ENCODE measurements at places on chromosomes 2 and 18.

DNA sequence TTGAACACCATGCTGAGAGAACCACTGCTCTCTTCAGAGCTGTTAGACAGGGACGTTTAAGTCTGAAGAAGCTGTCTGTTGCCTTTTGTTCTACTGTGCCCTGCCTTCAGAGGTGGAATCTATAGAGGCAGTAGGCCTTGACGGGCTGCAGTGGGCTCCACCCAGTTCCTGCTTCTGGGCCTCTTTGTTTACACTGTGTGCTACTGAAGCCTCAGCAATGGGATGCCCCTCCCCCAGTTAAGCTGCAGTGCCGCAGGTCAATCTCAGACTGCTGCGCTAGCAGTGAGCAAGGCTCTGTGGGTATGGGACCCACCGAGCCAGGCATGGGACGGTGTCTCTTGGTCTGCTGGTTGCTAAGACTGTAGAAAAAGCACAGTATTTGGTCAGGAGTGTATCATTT, 162.3 kb upstream of the NXPH2 start:
- DNase-seq: no peak

- no peak for DNase-seq
Measured at GRCh38 chr2:99701503-99701902, 211.7 kb upstream of the REV1 start.

DNA sequence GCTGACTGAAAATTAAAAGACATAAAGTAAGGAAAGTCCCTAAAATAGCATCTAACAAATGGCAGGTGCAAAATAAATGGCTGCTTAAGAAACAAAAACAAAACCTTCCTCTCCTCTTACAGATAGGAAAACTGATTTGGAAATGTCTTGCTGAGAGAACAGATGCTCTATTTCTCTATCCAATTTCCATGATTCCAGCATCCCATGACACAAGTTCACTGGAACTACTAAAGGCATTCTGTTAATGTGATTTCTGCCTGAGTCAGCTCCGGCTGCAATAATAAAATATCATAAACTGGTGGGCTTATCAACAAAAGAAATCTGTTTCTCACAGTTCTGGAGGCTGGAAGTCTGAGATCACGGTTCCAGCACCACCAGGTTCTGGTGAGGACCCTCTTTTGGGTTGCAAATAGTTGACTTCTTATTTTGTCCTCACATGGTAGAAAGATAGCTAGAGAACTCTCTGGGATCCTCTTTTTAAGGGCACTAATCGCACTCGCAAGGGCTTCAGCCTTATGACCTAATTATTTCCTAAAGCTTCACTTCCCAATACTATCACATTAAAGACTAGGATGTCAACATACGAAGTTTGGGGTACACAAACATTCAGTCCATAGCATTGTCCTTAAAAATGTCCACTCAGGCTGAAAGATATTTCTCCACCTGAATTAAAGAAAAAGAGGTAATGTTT, 78.2 kb upstream of the GALNT3 start:
- no peak for DNase-seq

DNA sequence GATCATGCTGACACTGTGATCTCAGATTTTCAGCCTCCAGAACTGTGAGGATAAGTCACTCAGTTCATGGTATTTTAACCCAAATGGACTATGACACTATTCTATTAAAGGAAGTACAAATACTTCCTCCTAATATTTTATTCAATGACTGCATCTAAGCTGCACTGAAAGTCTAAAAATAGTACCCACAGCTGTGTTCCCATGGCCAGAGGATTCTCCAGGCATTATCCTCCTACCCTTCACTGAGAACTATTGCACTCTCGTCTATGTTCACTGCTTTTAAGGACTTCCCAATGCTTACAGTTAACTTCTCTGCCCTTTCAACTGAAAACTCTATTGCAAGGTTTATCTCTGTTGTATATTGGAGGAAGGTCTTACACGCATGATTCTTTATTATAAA, 15.2 kb downstream of the LRATD1 start:
- DNase-seq: no peak

DNA sequence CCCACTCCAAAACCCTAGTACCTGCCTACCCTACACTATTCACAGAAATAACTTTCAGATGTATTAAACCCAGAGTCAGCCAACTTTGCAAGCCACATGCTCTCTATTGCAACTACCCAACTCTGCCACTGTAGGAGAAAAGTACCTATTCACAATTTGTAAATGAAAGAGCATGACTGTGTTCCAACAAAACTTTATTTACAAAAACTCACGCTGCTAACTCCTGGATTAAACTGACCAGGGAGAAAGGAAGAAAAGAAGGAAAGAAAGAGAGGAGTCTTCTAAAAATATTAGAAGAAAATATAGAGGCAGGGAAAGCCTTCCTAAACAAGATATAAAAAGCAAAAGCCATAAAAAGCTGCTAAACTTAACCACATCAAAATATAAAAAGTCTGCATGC, 24.6 kb downstream of the SLC1A4 start:
- no peak for DNase-seq

DNA sequence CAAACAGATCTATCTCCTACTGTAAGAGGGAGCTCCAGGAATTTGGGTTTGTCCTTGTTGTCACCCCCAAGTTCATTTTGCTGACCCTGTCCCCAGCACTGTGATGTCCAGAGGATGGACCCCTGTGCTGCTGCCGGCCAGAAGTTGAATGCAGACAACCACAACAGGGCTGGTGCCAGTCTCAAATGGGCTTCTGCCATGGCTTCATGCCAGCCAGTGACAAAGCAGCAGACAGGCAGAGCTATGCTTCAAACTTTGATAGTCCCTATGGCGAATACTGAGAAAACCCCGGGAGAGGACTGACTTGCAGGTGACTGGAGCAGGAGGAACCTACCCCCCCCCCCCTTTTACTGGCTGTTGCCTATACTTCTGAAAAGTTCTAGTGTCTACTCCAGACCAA, 3.2 kb downstream of the SMAD7 start:
- no peak for DNase-seq

DNA sequence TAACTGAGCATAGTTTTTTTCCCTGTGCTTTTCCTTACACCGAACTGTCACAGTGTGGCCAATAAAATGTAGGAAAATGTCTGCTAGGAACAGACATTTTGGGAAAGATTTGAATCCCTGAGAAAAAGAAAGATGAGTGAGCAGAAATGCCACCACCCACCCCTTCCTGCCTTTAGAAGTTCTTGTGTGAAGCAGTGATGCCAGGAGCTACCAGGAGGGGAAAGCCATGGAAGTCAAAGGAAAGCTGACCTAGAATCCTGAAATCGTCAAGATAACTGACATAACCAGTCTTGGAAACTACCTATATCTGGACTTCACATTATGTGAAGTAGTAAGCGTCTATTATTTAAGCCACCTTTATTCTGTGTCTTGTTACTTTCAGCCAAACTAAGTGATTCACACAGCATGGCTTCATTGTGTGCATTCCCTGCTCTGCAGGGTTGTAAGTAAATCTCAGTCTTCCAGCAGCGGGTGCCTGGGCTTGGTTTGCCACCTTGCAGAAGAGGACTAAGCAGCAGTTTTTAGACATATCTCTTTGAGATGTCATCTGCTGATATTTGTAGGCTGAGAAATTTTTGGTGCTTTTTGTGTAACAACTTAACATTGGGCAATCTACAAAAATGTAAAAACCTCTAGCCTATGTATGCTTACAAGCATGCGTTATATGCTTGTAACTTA, 11.2 kb upstream of the SPRED2 start:
- no peak for DNase-seq

DNA sequence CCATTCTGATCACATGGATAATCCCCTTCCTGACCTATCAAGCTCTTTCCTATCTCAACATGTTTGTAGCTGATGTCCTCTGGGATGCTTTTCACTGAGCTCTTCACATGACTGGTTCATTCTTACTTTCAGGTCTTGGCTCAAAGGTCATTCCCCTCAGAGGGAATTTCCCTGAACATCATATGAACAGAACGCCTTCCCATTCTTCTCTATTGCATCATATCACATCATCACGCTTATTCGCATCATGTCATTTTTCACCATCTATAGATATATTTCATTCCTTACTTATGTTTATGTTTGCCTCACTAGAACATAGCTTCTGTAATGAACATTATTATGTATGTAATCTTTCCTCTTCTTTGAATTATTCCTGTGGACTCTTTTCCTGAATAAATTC, 178.9 kb upstream of the APCDD1 start:
- no peak for DNase-seq

GRCh38 chr2:169709331-169709730, 15.1 kb downstream of the PHOSPHO2 start:
- no peak for DNase-seq

- no peak for DNase-seq
Measured at GRCh38 chr2:111251711-111252110, 131.0 kb downstream of the BCL2L11 start.

GRCh38 chr2:33298233-33298632, 178.2 kb upstream of the RASGRP3 start:
- DNase-seq: no peak

GRCh38 chr2:145028101-145028920, 508.4 kb upstream of the ZEB2 start:
- DNase-seq: no peak

DNA sequence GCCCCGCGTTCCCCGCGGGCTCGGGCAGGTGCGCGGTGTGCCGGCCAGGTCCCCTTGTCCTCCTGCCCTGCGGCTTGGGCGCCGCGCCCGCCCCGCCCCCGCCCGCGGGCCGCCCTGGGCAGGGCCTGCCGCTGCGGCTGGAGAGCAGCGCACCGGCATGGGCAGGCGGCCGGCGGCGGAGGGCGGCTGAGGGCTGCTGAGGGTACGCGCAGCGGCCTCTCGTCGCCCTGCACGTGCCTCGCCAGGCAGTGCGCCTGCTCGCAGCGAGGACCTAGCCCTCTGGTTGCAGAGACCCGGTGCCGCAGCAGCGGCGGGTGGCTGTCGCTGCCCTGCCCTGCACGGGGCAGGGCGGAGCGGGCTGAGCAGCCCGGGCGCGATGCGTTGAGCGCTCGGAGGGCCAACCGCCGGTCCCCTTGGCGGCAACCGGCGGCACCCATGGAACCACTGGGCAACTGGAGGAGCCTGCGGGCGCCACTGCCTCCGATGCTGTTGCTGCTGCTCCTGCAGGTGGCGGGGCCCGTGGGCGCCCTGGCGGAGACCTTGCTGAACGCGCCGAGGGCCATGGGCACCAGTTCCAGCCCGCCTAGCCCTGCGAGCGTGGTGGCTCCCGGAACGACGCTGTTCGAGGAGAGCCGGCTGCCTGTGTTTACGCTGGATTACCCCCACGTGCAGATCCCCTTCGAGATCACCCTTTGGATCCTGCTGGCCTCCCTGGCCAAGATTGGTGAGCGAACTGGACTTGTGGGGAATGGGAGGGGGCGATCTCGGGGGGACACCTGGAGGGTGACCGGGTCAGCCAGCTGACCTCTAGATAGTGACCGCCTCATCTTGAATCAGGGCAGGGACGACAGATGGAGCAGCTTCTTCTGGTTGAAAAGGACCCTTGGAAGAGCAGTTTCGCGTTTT, at the start of gene SLC9A2:
SLC9A2 (plus strand) TSS at position 140 of the 906 bp plus-strand sequence; CDS start at position 436, 296 bp downstream.
- DNase-seq: no peak

DNA sequence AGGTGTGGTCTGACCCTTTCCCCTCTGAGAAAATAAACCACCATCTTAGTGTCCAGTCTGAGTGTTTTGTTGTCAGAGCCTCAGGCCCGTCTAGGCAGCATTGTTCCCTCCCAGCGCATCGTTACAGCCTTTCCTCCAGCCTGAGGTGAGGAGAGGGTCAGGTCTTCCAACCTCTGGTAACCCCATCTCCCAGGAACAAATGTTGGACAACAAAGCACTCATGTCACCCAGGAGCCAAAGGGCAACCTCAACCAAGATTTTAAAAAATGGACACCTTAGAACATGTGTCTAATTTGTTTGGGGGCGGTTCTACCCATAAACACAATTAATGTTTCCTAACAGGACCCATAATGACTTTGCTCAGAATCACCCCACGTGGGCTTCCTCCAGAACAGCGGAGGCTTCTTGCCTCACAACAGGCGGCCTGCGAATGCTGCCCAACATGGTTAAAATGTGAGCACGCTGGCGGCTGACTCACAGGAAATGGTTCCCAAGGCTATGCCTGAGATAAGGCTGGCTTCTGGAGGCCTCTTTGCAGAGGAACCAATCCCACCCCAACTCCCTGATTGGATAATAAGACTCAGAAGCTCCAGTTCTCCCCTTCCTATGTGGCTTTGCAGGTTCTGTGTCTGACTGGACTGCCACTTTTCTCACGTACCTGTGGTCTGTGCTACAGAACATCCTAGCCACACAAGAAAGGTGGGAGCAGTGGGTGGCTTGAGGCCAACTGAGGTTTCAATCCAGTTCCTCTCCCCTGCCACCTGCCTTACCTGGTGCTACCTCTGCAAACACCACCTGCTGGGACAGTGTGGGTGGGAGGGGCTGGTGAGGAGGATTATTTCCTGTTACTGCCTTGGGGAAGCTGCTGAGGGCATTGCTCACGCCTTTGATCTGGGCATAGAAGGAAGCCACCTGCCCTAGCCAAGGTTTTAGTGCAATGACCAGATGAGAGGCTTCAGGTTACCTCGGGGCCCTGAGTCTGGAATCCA, 108.8 kb downstream of the B3GNT2 start:
- no peak for DNase-seq

DNA sequence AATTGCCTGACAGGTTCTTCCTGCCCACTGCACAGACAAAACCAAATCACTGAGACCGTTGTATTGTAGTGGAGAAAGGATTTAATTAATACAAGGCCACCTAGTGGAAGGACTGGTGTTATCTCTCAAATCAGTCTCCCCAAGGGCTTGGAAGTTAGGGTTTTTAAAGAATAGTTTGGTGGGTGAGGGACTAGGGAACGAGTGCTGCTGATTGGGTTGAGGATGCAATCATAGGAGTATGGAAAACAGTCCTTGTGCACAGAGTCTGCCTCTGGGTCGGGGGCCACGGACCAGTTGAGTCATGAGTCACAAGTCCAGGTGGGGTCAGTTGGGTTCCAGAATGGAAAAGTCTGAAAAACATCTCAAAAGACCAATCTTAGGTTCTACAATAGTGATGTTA, 89.1 kb downstream of the B3GNT2 start:
- no peak for DNase-seq

GRCh38 chr2:231200805-231201474, 2.5 kb downstream of the ARMC9 start:
- DNase-seq: no peak

GRCh38 chr2:209974576-209974975, 27.9 kb upstream of the RPE start:
- no peak for DNase-seq

GRCh38 chr18:40360558-40360957, 1594.5 kb upstream of the PIK3C3 start:
- no peak for DNase-seq

GRCh38 chr2:182554950-182555349, 128.1 kb upstream of the PDE1A start:
- DNase-seq: no peak

DNA sequence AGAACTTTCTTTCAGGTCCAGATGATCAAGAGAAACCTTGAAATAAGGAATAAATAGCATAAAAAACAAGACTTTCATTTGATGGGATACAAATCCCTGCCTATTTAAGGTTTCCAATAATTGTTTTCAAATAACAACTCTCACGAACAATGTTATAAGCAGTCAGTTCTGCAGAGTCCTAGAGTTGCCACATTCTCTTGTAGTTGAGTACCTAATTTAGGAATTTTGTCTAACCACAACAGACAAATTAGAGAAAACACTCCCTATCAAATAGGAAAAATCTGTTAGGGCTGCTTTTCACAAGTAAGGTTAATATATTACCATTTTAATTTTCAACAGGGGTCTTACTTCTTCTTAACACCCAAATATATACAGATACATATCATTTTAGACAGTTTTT, 130.1 kb upstream of the CDH20 start:
- DNase-seq: no peak

- DNase-seq: no peak
Measured at GRCh38 chr2:176483476-176483875, 214.2 kb downstream of the MTX2 start.

GRCh38 chr2:26011990-26012856, 21.7 kb upstream of the RAB10 start:
- DNase-seq: no peak

- no peak for DNase-seq
Measured at GRCh38 chr18:73646772-73647171, 500.9 kb downstream of the FBXO15 start.

Measured in effector memory CD4-positive, alpha-beta T cell (primary cell).